ENCODE measurements at places on chromosomes 2 and 18.

GRCh38 chr2:205089958-205090357 lies 544.7 kb downstream of the PARD3B start:
- DNase-seq: no peak

DNA sequence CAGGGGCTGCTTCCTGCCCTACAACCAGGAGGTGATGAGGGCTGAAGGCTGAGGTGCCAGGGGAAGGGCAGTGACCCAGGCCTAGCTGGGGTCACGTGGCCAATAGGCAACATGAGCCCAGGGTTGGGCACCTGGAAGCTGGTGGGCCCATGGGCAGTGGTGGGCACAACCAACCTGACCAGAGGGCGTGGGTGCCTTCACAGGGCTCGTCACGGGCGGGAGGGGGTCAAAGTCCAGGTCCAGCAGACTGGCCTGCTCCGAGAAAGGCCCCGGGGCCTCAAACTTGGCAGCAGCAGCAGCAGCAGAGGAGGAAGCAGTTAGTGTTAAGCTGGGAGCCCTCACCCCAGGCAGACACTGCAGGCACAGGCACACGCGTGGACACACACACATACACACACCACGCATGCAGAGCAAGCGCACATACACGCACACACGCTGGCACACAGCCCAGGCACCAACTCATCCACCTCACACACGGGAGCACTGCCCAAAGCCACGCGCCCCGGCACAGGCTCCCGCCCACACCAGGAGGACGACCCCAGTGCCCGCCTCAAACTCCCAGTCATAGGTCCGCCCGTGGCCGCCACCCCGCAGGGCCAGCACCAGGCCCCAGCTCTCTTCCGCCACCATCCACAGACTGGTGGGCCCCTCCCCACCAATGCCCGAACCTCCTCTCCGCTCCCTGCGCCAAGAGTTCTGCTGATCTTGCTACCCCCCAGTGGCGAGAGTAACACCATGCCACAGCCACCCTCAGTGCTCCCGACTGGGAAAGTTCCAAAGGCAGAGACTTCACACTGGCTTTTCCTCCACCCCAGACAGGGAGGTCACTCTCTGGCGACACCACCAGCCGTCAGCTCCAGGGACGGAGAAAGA lies 53.0 kb downstream of the BIN1 start:
- no peak for DNase-seq

GRCh38 chr2:147051814-147052213 lies 793.0 kb upstream of the ACVR2A start:
- no peak for DNase-seq

GRCh38 chr18:46422552-46423055 lies 234.4 kb downstream of the LOXHD1 start:
- DNase-seq: no peak

GRCh38 chr2:126723281-126723815 lies 67.4 kb downstream of the GYPC start:
- no peak for DNase-seq
